ENCODE measurements at places on chromosomes 1 and 21.

DNA sequence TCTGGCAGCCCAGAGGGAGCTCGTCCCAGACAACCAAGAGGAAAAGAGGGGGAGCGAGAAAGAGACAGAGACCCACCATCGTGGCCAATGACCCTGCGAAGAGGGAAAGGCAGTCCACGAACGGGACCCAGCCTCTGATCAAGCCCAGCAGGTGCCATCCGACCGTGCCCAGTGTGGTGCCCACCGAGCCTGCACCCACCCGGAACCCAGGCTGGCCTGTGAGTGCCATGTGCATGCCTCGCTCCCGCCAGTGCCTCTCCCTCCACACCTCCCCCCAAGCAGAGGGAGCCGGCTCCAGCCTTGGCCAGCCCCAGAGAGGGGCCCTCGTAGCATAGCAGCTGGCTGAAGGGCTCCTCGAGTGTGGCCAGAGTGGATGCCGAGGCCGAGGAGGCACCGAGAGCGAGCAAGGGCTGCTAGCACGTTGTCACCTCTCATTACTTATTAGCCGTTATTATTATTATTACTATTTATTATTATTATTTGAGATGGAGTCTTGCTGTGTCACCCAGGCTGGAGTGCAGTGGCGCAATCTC is 130.7 kb upstream of the CHRM3 start:
- no peak for DNase-seq

DNA sequence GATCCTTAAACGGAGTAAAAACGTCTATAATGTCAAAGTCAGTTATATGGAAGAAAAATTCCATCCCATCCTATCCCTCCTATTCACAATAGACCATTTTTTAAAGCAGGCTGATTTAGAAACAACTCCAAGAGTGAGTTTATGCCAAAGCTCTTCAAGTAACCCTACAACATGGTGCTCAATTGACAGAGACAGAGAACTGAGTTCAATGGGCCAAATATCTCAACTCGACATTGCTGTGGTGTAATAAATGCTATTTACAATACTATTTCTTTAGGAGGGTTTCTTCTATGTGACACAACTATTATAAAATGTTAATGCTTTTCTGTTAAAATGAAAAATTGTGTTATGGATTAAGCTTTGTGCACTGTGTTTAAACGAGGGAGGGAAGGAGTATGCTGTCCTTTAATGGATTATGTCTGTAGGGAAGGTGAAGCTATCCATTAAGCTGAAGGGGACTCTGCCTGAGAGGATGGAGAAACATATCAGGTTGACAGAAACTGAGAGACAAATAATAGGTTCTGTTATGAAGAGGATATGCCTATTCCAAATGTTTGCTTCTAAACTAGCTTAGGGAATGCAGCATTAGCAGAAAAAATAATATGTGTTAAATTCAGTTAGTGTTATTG is 362.5 kb upstream of the CHRM3 start:
- DNase-seq, result no peak

DNA sequence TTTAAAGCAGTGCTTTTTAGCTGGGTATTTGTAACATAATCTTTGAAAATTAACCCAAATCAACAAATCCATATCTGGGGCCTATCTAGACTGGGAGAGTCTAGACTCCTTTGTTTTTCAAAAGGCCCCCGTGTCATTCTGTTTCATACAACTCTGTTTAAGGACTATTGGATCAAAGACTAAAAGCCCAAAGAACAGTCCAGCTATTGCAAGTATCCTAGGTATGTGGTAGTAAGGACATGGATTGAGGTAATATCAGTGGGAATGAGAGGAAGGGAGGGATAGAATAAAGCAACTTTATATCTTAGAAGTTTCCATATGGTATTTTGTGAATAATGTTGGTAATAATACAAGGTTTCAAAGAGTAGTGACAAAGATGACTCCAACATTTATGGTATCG is 18.2 kb downstream of the KIF1B start:
- DNase-seq, result no peak

DNA sequence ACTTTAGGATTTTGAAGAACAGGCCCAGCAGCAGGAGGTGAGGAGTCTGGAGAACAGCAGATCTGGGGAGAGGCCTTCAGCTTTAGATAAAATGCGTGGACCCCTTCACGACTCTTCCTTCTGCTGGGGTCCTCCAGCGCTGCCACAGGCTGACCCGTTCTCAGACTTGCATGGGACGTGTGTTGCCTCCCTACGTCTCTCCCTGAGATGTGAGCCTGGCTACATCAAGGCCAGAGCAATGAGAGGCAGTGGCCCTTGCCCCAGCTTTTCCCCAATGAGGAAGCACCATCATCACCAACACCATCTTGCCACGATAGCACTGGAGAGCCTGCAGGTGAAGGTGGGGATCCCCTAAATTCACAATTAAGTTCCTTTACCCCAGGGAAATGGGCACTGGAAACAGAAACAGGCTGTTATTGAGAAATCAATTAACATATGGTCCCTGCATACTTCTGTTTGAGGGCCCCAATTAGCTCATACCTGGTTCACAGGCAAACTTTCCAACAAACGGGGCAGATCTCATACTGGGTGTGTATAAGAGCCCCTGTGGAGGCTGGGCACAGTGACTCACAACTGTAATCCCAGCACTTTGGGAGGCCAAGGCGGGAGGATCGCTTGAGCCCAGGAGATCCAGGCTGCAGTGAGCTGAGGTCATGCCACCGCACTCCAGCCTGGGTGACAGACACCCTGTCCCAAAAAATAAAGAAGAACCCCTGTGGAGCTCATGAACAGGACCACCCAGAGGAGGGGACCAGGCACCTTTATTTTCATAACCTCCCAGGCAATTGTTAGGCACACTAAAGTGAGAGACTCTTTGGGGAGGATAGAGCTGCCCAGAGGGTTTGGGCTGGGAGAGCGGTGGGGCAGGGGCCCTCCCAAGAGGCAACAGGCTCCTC is 12.1 kb upstream of the ADAMTSL4 start:
- DNase-seq, result no peak

DNA sequence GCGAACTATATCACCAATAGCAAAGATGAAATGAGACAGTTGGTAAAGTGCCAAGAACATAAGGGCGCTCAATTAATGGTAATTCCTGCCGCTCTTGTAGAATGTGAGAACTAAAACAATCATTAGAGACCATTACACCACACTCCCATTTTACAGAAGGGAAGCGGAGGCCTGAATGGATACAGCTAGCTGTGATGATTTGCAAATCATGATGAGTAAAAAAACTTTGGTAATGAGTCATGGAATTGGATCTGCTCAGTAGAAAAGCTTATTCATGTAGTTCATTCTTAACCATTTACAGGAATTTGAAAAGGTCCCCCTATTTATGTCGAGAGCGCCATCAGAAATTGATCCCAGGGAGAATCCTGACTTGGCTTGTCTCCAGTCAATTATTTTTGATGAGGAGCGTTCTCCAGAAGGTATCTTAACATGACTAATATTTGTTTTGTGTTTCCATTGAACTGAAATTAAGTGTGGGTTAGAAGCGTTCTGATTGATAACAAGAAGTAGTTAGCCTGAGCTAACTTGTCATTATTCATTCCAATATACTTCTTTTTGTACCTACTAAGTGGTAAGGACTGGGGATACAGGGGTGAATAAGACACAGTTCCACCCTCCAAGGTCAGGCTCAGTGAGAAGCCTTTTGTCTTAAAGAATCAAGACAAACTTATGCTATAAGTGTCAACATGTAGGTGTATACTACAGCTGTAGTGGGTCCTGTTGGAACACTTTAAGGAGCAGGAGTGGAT is 812 bp downstream of the TTC4 start:
- DNase-seq, result no peak

DNA sequence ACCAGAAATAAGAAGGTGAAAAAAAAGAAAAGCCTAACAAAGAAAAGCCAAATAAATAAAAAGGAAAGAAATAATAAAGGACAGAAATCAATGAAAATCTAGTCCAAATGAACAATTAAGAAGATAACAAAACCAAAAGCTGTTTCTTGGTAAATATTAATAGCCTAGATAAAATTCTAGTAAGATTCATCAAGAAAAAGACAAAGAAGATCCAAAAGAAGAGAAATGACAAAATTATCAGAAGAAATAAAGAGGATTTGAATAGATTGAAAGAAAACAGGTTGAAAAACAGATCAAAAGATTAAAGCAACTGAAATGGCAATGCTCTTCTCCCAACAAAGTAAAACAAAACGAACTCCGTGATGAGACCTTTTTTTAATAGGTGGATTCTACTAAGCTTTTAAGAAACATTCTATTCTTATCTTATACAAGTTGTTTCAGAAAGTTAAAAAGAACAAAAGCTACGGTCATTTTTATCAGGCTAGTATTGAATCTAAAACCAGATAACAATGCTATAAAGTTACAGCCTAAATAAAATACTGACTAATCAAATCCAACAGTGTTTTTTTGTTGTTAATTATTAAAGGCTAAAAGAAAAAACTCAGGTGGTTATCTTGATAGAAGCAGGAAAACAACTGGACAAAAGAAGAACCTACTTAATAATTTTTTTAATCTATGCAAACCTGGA is 50.9 kb downstream of the ENAH start:
- no peak for DNase-seq

GRCh38 chr1:247102381-247102780 is 1.8 kb downstream of the ZNF669 start:
- DNase-seq, result no peak

- DNase-seq, result no peak
Measured at GRCh38 chr1:201683397-201683796, 144.5 kb downstream of the NAV1 start.

GRCh38 chr21:26539566-26539965 is 33.5 kb downstream of the CYYR1 start:
- no peak for DNase-seq

DNA sequence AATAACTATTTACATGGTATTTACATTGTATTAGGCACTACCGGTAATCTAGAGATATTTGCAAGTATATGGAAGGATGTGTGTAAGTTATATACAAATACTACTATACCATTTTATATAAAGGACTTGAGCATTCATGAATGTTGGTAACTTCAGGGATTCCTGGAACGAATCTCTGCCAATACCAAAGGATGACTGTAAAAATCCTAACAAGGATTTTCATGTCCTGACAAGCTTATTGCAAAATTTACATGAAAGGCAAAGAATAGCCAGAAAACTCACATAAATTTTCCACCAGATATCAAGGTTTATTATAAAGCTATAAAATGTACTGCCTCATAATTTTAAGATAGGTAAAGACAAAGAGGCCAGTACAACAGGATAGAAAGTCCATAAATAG is 325.2 kb upstream of the NRIP1 start:
- DNase-seq, result no peak

- peak; percentile 16 for DNase-seq
Measured at GRCh38 chr1:47901001-47901575, 96.1 kb downstream of the TRABD2B start.

GRCh38 chr1:8598783-8599182 is 218.7 kb downstream of the RERE start:
- DNase-seq, result peak; percentile 40

DNA sequence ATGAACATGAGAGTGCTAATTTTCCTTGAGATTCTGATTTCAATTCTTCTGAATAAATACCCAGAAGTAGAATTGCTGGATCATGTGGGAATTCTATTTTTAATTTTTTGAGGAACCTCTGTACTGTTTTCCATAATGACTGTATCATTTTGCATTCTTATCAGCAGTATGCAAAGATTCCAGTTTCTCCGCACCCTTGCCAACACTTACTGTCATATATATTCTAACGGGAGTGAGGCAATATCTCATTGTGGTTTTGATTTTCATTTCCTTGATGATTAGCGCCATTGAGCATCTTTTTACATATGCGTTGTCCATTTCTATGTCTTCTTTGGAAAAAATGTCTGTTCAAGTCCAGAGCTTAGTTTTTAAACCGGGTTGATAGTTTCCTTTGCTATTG is 33.2 kb downstream of the VCAM1 start:
- no peak for DNase-seq

- DNase-seq, result no peak
Measured at GRCh38 chr1:147812799-147813198, 52.4 kb upstream of the GJA5 start.

DNA sequence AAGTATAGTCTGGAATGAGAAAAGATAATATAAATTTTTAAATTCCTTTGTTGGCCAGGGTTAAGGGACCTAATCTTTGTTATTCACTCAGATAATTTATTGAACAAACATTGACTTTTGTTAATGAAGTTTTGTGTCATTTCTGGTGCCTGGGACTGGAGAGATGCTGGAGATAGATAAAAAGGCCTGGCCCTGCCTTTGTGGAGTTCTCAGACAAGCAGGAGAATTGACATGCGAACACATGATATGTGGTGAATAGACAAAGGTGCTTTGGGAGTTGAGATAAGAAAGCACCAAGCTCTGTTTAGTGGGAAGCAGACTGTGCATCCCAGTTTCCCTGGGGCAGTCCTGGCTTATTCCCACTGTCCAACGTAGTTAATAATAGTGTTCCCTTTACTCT is 8.5 kb downstream of the C1orf21 start:
- DNase-seq, result no peak

DNA sequence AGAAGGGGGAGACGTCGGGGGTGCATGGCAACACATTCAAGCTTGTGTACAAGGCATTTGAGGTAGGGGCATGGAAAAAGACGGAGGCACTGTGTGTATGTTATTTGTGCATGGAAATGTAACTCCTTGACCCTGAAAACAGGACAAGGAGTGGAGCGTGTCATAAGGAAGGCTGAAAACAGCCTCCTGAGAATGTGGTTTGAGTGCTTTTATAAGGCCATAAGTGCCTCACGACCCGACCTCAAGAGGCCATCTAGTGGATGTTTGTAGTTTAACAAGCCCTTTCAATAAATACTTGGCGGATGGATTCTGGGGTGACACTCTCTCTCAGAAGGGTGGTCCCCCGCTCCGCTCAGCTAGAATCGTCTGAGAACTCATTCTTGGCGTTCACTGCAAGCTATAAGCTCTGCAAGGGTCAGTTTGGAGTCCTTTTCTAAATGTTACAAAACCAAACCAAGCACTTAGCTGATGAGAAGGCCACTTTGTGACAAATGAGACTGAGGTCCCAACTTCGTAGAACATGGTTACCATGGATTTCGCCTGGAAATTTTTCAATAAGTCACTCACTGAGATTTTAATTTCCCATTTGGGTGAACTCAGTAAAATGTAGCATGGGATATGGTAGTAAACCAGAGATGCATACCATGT is 38.8 kb upstream of the CLCA4 start:
- DNase-seq, result no peak

DNA sequence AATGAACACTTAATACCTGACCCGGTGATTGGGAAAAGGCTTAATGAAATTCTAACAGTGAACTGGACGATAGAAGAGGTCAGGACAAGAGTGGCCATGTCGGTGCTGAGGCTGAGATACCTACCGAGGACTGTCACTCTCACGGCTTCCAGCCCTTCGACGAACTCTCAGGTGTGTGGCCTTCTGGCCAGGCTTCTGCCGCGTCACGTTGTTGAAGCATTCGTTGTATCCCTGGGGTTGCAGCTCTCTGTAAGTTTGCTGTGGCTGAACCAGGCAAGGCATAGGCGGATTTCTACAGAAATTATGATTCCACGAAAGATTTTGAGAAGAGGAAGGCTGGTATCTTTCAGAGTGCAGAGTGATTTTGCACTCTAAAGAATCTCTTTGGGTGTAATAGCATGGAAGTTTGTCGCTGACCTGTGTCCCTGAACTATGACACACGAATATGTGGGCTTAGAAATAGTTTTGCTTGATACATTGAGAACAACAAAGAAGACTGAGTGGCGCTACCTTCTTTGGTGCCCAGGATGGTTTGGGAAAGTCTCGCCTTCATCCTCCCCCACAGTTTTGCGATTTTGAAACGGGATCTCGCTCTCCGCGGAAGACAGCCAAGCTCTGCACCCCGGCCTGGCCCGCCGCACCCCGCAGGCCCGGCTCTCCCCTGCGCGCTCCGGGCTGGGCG is 403 bp upstream of the EPHX4 start:
- DNase-seq, result no peak

All from pons (tissue), 1 donor.